EH (cell line): ENCODE measurements at places on chromosomes 16 and 17.
A peak's percentile ranks its signal among the peaks of the same experiment; 100 is the strongest.

GRCh38 chr16:85819245-85819644 lies 19.8 kb downstream of the COX4I1 start:
- peak; percentile 78 for DNase-seq

DNA sequence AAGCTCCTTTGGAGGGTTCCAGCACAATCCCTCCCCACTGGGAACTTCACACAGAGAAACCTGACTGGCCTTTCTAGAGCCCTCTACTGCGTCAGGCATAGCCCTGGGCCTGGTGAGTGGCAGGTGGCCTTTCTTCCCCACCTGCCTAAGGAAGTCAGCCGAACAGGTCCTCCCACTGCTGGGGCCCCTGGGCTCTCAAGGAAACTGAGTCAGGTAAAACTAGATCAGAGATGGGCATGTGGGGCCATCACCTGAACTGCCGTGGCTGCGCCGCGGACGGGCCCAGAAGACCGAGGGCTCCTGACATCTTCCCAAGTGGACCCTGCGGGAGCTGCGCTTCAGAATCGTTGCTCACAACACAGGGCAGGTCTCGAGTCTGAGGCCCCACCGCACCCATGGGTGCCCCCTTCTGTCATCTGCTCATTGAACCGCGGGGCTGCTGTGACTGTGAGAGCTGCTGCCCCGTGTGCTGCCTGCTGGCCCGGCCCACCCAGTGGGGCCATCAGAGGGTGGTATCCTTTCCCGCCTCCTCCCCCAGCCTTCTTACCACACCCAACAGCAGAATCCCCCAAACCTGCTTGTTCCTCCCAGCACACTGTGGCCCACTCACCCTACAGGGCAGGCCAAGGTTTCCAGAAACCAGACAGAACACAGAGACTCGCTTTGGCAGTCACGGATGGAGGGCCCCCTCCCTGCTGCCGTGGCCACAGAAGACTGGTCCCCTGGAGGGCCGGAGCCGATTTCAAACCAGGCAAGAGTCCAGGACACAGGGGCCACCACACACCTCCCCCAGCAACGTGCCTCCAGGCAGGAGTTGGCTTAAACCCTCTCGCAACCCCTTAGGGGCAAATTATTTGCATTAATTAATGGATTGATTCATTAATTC lies 81.1 kb downstream of the TBC1D16 start:
- no peak for DNase-seq

DNA sequence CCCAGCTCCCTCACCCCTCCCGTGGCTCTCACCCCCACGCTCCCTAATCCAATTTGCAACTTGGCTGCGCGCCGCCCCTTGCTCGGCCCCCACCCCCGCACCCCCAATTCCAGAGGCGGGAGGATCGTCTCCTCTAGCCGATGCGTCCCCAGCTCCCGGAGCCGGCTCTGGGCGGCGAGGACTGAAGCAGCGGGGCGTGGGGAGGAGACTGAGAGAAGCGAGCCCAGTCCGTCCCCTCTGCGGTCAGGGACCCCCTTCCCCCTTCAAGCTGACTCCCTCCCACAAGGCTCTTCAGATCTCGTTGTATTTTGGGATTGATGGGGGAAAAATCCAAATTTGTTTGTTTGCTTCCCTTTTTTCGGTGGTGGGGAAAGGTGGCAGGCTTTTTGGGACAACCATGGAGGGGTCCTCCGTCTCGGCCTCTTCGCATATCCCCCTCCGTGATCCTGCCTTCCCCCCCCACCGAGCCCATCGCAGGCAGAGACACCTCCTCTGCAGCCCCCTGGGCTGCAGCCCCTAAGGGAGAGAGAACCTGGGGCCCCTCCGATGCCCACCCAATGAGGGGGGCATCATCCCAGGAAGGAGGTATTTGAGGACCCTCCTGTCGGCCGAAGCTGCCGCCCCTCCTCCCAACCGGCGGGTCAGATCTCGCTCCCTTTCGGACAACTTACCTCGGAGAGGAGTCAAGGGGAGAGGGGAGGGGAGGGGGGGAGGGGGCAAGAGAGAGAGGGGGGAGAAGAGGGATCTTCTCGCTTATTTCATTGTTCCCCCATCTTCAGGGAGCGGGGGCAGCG lies 466 bp downstream of the NEUROD2 start:
- no peak for DNase-seq

GRCh38 chr17:38550661-38551060 lies 55.1 kb downstream of the SRCIN1 start:
- DNase-seq: peak; percentile 75

GRCh38 chr16:85601730-85602401 lies 11.3 kb upstream of the GSE1 start:
- peak; percentile 20 for DNase-seq

- DNase-seq: no peak
These were observed 2.2 kb downstream of the PAQR4 start for GRCh38 chr16:2971134-2971984.

DNA sequence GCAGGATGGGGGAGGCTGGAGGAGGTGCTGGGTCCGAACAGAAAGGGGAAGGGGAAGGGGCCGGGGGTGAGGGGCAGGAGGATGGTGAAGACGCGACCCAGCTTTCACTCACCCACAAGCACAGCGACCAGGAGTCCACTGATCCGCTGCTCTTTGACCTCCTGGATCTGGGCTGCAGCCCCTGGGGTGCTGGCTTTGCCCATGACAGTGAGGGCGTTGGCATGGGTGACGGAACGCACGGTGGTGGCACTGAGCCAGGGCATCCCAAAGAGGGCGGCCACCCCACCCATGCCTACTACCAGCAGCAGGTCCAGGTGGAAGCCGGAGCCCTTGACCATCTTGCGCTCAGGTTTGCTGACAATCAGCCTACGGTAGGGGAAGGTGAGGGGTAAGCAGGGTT lies 14.9 kb downstream of the SLC4A1 start:
- DNase-seq: no peak

DNA sequence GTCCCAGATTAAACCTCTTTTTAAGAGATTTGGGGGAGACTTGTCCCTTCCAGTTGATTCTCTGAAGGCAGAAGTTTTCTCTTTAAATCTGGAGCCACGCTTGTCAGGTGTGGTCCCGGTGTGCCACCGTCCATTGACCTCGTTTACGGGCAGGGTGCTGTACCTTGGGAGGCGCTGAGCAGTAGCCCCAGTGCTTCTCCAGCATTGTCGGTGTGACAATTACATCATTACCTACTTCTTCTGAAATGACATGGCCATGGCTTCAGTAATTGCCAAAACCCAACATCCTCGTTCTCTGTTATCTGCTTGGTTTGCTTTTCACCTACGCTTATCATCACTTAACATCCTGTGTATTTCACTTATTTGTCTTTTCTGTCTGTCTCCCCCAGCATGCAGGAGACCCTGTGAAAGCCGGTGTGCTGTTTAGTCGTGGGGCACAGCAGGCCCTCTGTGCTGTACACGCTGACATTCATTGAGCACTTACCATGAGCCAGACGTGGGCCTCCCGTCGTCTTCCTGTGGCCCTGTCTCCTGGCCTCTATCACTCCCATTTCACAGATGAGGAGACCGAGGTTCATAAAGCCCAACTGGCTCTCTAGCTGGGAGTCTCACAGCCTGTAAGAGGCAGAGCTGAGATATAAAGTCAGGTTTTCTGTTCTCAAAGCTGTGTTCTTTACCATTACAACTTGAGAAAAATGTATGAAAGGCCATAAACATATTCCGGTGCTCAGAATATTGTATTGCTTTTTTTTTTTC lies 143.9 kb downstream of the CMIP start:
- DNase-seq: no peak

DNA sequence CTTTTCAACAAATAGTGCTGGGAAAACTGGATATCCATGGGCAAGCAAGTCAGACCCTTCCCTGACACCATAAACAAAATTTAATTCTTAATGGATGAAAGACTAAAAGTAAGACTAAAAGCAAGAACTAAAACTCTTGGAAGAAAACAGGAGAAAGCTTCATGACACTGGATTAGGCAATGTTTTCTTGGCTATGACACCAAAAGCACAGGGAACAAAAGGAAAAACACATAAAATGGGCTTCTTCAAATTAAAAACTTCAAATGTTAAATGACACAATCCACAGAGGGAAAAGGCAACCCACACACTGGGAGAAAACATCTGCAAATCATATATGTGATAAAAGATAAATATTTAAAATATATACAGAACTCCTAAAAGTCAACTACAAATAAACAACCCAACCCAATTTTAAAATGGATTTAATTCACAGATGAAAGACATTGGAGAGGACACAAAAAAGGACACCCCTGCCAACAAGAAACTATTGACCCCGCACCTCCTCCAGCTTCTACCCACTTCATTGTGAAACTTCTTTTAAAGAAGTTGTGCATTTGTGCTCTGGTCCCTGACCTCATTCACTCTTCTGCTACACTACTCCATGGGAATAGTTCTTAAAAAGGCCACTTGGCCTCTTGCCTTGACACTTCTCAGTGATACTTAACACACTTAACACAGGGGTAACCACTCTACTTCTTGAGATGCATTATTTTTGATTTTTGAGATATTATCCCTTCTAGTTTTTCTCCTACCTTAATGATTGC lies 80.3 kb downstream of the TRIM37 start:
- no peak for DNase-seq

- no peak for DNase-seq
These were observed 20.0 kb downstream of the MTHFSD start for GRCh38 chr16:86534779-86535615.

DNA sequence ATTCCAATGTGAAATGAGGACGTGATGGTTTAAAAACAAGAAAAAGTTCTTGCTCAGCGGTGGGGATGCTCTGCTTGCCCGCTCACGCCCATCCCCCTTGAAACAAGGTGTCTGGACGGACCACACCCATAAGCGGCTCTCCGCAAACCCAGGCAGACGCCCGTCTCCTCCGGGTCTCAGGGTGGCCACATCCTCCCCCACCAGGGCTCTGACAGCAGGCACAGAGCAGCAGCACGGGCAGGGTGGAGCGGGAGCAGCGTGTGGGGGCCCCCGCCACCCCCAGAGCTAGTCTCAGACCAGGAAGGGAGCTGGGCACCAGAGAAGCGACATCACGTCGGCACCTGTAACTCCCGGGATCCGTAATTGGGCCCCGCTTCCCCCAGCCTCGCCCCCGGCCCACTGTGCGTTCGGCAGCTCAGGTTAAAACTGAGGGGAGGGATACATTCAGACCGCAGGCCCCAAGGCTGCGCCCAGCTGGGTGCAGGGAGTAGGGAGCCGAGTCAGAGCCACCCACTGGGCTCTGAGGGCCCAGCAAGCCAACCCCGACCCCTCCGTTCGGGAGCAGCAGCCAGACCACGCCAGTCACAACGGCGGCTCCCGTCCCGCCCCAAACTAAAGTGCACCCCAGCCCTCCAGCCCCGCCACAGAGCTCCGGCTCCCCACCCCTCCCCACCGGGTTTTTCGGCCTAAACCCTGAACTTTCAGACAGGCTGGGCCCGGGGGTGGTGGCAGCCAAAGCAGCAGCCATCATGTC lies 22.0 kb downstream of the CLUH start:
- DNase-seq: no peak

- DNase-seq: no peak
These were observed 67.9 kb downstream of the PRMT7 start for GRCh38 chr16:68378436-68379415.
